A549 treated with dexamethasone at 1 μM for 4 hours (cell line): ENCODE measurements at places on chromosomes 3 and 15. TPM values are rescaled to one million over a fixed set of nuclear protein-coding genes. Genes with fewer than 3 reads are reported as not detected.

LRRC15 gene
- 0.12 to 0.25 TPM (median 0.14 TPM) in 5 replicates for total RNA-seq

NXPE3 gene
- 17.3 to 23.2 TPM (median 21.2 TPM) in 5 replicates for total RNA-seq

DUOXA2 gene
- total RNA-seq, result not detected in 5 replicates

KCNH8 gene
- not detected in 5 replicates for total RNA-seq

TOP2B gene
- total RNA-seq, result 66.2 to 78.3 TPM (median 71.8 TPM) in 5 replicates

SLCO3A1 gene
- total RNA-seq, result 17.5 to 25.9 TPM (median 23.7 TPM) in 5 replicates

FBXW12 gene
- not detected in 5 replicates for total RNA-seq

STRA6 gene
- total RNA-seq, result 44.2 to 82.1 TPM (median 71.9 TPM) in 5 replicates

CORO2B gene
- 2.9 to 4.0 TPM (median 3.3 TPM) in 5 replicates for total RNA-seq

FANCD2OS gene
- not detected in 5 replicates for total RNA-seq

GOLGA8O gene
- 0.27 to 0.57 TPM (median 0.38 TPM) in 5 replicates for total RNA-seq

ERICH6 gene
- total RNA-seq, result 0.07 TPM in 2 of 5 replicates, not detected in the others

NPAP1 gene
- not detected in 5 replicates for total RNA-seq
